ENCODE measurements at places on chromosomes 2 and 18.

DNA sequence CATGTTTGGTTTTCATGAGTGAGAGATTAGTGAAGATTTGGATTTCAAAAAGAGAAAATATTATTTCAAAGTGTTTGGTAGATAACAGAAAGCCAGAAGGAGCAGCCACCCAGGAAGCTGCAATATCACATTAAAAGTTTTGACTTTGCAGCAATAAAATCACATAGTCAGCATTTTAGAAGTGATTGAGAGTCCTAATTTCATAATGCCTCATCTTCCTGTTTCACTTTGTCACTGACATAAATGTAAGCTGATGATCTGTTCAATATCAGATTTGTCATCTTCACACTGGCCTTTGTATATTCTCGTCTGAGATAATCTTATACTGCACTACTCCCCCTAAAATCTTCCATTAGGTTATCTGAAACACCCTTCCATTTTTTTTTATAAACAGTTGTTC is 690.5 kb downstream of the ADCYAP1 start:
- DNase-seq: no peak

GRCh38 chr2:74767618-74768017 is 66.3 kb upstream of the HK2 start:
- no peak for DNase-seq

DNA sequence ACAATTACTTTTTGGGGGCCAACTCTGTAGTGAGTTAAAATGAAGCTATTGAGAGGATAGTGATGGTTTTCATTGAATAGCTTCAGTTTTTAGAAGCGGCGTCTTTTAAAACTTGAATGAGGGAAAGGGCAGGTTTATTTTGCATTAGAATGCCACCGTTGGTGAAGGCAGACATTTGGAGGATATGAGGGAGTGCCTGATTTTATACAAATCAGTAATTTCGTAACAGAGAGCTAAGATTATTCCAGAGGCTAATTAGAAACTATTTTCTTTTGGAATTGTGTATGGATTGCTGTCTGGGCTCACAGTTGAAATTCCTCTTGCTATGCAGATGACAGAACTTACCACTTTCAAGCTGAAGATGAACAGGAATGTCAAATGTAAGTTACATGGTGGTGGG is 67.6 kb downstream of the ITGB1BP1 start:
- no peak for DNase-seq

DNA sequence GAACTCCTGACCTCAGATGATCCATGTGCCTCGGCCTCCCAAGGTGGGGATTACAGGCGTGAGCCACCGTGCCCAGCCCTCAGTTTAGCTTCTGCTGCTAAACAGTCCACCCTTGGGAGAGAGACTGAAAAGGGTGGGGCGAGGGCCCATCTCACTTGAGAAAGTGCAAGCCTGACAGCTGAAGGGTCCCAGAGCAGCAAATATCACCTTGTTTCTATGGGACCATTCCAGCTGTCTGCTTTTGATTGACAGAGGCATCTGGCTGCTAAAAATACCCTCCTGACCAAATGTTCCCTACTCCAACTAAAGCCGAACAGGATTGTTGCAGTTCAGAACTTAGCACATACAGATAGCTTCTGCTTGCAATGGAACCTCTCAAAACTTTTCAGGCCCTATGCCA is 436 bp upstream of the SMYD1 start:
- no peak for DNase-seq

DNA sequence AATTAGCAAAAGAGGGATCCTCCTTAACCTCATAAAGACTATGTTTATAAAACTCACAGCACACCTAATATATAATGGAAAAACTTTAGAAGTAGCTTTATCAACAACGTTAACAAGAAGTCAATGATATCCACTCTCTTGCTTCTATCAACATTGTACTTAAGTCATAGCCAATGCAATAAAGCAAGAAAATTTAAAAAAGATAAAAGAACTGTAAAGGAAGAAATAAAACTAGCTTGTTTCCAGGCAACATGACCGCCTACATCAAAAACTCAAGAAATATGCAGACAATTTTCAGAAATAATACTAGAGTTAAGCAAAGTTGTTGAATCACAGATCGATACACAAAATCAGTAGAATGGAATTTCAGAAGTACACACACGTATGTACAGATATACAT is 375.5 kb upstream of the SPRED2 start:
- DNase-seq: no peak

DNA sequence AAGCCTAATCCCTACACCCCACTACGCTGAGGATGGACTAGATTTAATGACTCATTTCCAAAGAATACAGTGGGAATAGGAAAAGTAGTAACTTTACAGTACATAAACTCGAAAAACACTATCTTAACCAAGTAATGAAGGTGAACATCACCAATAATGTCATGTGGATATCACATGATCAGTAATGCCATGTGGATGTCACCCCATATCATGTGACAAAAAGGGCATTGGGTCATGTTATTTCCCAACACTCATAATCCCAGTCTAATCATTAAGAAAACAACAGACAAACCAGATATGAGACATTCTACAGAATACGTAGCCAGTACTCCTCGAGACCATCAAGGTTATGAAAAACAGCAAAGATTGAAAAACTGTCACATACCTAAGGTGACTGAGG is 667.3 kb upstream of the CRIM1 start:
- no peak for DNase-seq

DNA sequence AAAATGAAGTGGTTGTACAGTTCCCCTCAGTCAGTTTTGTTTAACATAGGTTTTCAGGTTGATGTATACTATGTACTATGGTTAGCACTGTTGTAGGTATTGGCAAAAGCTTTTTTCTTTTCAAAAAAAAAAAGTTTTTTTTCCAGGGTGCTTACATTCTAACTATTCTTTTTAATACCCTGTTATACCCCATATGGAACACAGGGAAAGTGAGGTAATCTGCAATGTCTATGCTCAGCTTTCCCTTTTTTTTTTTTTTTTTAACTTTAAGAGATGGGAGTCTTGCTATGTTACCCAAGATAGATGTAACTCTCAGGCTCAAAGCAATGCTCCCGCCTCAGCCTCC is 590 bp upstream of the CCDC138 start:
- no peak for DNase-seq

DNA sequence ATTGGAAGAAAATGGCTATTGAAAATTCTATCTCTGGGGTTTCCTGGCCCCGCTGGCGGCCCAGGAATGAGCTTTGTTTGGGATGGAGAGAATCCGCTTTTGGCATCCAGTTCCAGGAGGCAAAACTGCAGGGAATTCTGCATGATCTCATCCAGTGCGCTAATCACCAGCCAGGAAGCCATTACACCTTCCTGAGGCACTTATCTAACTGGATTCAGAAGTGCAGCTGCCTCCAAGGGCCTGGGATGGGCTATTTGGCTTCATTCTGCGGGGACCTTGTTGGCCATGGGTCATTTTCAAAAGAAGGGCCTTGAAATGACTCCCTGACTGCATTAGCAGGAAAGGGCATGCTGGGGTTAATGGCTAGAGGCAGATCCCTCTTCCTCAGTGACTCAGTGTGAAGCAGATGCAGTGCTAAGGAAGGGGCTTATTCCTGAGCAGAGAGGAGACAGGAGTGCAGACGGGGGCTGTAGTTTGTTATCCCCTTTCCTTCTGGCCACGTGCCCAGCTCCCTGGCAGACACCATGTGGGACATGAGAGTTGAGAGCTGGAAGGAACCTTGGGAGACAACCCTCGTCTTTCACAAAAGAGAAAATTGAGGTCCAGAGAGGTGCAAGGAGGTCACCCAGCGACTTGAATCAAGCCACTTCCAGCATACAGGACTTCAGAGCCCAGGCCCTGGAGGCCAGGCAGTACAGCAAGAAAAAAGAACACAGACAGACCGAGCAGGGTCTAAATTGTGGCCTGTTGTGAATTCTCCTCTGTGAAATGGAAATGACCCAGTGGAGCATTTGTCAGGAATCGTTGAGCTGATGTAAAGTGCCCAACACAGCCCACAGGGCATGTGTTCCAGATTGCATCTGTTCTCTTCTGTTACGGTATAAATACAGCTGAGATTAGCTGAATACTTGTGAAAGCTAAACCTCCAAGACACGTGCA is 161.8 kb downstream of the PRKCE start:
- no peak for DNase-seq

DNA sequence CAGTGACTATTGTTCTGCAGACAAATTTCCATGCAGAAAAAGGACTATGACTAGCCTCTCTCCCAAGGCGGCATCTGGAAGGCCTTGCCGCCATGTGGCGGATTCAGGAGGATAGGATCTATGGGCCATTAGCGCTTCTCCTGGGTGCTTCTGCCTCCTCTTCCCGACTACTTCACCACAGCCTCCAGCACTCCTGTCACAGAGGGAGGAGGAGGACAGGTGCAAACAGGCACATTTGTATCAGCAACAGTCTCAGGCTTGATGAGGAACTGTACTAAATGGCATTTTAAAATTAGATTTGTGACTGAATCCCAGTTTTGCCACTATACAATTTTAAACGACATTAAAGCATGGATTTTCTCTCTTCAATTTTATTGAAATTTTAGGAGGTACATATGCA is 114.9 kb downstream of the NOL10 start:
- no peak for DNase-seq

DNA sequence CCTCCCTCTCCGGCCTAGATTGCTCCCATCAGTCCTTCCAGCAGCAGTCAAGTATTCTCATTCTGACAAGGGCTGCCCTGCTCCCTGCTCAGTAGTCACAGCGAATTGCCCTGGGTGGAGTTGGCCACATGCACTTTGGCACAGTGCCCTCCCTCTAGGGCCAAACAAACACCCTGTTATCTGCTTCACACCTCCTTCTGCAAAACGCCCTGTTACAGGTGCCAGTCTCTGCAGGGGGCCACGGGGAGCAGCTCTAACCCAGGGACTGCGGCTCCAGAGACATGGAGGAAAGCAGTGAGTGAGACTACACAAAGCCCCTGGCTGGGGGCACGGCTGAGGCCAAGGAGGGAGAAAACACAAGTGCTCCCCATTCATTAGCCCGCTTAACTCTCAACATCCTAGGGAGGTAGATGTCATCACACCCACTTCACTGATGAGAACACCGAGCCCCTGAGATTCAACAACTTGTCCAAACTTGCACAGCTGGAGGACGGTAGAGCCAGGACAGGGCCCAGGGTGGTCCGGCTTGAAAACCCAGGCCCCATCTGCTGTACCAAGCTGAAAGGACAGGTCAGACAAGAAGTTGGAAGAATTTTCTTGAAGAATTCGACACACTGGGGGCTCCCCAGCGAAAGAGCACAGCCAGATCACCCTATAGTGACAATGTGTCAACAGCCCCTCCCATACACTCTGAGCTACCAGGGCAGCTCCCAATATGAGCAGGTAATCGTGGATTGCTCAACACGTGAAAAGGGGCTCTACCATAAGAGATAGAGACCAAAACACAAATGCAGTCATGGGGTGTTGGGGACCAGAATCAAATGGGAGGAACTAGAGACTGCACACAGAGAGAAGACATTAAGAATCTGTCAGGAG is 8.7 kb upstream of the TFCP2L1 start:
- DNase-seq: no peak

DNA sequence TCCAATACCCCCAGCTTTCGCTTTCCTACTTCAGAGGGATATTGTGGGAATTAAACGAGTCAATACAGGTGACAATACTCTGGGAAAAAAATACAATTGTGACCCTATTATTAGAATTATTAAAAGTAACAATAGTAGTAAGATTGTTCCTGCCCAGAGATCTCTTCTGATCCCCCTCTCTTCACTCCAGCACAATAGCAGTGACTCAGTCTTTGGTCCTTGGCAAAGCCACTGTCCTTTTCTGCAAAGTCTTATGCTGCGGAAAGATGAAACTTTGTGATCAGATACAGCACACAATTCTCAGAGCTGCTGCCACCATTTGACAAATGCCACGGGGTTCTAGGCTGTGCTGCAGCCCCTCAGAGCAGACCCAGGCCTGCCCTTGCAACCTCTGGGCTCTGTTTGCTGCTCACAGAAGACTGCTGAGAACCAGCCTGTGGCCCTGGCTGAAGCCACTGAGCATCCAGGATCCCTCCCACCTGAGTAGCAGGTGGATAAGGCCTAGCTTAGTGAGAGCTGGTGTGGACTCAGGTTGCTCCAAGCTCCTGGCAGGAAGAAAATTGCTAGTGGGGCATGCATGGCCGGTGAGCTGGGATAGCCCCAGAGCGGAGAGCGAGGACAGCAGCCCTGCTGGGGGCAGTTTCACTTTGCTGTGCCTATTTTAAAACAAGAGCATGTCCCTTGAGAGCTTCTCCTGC is 60.1 kb upstream of the ROCK2 start:
- no peak for DNase-seq

DNA sequence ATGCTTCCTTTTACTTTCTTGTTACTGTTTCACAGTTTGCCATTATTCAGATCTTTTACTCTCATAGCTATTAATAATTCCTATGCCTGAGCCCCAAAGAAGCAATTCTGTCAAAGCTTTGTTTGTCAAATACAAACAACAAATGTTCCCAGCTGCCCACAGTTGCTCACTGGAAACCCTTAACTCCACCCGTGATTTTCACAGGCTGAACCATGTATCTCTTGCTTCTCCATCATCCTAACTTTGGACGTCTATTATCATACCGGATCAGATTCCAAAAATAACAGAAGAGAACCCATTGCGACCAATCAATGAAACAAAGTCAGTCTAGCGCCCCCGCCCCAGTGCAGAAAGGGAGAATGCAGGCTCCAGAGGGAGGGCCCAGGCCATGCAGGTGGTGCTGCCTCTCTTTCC is 24.2 kb downstream of the COLEC12 start:
- DNase-seq: no peak

DNA sequence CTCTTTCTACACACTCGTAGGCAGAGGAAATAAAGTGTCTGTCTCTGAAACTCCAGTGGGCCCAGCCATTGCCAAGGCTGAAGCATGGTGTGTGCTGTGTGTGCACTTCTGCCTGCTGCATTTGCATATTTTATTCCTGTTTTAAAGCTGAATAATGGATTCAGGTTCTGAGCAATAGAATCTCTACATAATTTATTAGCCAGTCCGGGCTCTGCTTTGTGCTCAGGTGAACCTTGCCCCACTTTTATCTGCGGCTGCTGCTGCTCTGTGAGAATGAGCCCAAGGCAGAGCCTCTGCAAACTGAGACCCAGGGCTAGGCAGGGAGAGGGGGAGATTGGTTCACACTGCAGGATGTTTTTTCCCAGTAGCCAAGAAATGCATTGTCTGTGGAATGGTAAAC is 64.6 kb upstream of the SH3BP4 start:
- no peak for DNase-seq
